ENCODE measurements at places on chromosomes 7 and 10.

GRCh38 chr7:43553999-43554398 lies 28.9 kb upstream of the STK17A start:
- DNase-seq = no peak

- DNase-seq = no peak
Observed at GRCh38 chr10:22649994-22650393, 64.4 kb downstream of the PIP4K2A start.

DNA sequence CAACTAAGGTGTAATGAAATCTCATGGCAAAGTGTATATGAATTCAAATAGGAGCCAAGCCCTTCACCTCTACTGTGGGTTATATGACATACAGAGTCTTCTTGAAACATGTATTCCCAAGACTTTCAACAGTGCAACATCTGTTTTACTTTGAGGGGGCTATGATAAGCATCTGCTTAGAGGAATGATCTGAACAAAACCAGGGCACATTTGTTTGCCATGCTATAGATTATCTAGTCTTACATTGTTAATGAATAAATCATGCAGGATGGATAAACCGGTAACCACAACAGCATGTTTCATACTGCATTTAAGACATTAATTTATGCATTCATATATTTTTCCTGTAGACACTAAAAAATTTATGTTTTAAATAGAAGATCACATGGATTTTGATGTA lies 1021.9 kb downstream of the LRMDA start:
- DNase-seq = no peak

DNA sequence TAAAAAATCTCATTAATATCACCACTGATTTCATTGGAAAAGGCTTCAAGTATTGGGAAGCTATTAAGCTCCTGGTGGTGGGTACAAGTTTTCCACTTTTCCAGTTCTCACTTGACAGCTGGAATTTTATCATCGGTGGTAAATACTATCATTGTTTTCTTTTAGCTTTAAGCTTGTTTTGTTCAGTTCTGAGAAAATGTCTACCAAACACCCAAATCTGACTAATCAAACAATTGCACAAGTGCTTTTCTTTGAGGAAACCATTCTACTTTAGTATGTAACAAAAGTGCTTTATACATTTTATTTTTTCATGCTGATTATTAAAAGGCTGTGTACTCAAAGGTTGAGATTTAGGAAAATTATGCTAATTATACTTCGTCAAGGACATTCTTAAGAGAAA lies 7.9 kb downstream of the PRPF18 start:
- DNase-seq = no peak

- no peak for DNase-seq
Observed at GRCh38 chr10:59133841-59134593, 42.4 kb upstream of the PHYHIPL start.

- DNase-seq = no peak
Observed at GRCh38 chr7:99019523-99020412, 124.1 kb downstream of the SMURF1 start.

- DNase-seq = no peak
Observed at GRCh38 chr10:67760272-67760671, 64.3 kb upstream of the CTNNA3 start.

GRCh38 chr7:45156516-45157272 lies 897 bp upstream of the RAMP3 start:
- no peak for DNase-seq

GRCh38 chr7:6442114-6442513 lies 5.6 kb downstream of the DAGLB start:
- DNase-seq = no peak

GRCh38 chr10:132418527-132419416 lies 21.8 kb downstream of the PWWP2B start:
- DNase-seq = no peak

DNA sequence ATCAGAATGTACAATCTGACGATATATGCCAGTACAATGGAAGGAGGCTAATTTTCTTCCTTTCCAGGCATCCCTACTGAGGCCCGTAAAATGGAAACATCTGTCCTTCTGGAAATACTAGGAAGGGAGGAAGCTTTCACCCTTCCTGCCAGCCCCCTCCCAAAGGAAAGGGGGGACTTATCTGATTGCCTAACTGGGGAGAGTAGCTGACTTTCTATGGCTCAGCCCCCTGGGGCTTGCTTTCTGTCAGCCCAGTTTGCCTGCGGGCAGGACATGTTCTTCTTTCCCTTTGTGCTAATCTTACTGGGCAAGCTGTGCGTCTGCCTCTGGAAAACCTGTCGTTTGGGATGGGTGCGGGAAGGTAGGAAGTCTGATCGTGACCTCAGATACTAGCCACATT lies 508.9 kb downstream of the SUGCT start:
- DNase-seq = no peak

All from kidney epithelial cell (primary cell).